OCI-M1 (cell line): ENCODE measurements at places on chromosomes 16 and 17.
A peak's percentile ranks its signal among the peaks of the same experiment; 100 is the strongest.

GRCh38 chr17:51046514-51047384 is 73.9 kb downstream of the SPAG9 start:
- peak; percentile 63 for DNase-seq

DNA sequence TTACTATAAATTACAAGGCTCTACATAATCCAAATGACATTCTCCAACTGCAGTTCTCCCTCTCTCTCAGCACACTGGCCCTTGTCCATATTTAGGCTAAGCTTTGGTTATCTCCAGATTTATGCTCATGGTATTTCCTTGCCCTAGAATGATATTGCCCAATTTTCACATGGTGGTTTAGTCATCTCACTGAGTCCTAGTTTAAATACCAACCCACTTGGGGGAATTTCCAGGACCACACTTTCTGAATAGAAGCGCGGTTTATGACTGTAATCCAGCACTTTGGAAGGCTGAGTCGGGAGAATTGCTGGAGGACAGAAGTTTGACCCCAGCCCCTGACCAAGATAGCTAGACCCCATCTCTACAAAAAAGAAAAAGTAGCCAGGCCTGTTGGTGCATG is 280.1 kb upstream of the MON1B start:
- DNase-seq: peak; percentile 1

GRCh38 chr17:32621612-32622312 is 135.0 kb downstream of the CDK5R1 start:
- peak; percentile 14 for DNase-seq

DNA sequence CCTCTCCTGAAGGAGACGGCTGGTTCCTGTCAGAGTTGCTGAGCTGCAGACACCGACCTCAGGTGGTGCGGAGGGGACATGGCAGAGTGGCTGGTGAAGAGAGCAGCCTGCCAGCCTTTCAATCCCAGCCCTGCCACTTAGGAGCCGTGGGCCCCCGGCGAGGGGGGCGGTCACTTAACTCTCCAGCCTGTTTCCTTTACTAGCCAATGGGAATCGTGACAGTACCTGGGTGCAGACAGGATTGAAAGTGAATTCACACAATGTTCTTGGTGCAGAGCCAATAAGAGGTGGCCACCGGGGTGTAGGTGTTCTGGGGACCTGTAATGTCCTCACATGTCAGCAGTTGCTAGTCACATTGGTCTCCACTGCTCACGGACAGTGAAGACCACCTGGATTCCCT is 13.5 kb downstream of the ACE start:
- DNase-seq: peak; percentile 7

DNA sequence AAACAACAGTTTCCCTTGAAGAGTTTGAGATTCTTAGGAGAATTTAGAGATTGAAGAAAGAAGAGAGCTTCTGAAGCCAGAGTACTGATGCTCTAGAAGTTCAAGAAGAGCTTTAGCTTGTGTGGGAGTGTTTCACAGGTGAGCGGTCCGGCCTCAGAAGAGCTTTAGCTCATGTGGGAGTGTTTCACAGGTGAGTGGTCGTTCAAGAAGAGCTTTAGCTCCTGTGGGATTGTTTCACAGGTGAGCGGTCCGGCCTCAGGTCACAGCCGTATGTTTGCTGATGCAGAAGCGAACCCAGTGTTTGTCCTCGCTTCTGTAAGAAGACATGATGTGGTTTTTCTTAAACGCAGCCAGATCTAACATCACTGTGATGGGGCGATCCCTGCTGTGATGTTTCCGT is 76.4 kb downstream of the SEC14L1 start:
- no peak for DNase-seq

GRCh38 chr17:6755731-6756184 is at the start of gene XAF1:
Gene XAF1 (plus strand): TSS chr17:6756046. CDS start chr17:6756079, 33 bp downstream.
- peak; percentile 91 for DNase-seq

GRCh38 chr16:83817022-83817421 is 9.2 kb downstream of the HSBP1 start:
- no peak for DNase-seq
